Cardiac septum (tissue), 1 donor: ENCODE measurements at places on chromosomes 2 and 18.

DNA sequence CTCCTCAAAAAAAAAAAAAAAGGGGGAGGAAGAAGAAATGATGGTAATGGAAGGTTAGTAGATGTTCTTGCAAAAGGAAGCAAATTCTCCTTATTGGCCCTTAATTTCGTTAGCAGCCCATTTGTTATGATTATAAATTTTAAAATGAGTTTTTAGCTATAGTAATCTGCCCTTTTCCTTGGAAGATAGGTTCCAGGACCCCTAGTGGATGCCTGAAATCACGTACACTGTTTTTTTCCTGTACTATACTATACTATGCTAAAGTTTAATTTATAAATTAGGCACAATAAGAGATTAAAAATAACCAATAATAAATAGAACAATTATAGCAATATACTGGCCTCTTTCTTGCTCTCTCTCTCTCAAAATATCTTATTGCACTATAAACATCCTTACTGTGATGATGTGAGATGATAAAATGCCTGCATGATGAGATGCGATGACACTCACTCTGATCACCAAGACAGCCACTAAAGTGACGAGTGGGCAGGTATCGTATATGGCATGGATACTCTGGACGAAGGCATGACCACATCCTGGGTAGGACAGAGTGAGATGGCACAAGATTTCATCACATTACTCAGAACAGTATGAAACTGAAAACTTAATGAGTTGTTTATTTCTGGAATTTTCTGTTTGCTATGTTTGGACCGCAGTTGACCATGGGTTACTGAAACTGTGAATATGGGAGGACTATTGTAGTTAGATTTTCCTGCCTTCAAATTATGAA lies 87.2 kb downstream of the KCTD18 start:
- no peak for DNase-seq

DNA sequence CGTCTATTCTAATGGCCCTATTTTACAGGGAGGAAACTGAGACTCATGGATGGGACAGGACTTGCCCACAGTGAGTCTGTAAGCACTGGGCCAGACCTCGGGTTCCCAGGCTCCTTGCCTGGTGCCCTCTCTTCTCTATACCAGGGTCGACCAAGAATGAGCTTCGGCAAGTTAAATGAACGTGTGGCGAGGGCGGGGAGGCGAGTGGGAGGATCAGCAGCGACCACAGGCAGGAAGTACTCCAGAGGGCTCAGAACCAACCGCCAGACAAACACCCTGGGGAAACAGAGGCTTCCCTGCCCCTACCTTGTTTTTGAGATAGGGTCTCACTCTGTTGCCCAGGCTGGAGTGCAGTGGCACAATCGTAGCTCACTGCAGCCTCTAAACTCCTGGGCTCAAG lies 177.7 kb upstream of the SMAD2 start:
- DNase-seq, result no peak

GRCh38 chr2:15560140-15560987 lies 770 bp downstream of the NBAS start:
- DNase-seq, result no peak

DNA sequence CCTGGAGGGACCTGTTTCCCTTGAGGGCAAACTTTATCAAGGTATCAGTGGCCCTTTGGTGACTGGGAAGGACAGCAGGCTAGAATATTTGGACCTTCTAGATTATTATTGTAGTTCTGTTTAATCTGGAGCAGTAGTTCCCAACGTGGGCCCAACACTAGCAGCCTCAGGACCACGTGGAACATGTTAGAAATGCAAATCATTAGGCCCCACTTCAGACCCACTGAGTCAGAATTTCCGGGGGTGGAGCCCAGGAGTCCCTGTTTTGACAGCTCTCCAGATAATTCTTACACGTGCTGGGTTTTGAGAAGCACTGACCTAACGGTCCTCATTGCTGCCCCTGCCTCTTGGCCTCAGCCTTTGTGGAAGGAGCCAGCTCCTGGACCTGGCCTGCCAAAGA lies 25.5 kb upstream of the DYNC2LI1 start:
- no peak for DNase-seq
